ENCODE measurements at places on chromosomes 5 and 9.

GRCh38 chr5:90221951-90222350 lies 187.6 kb downstream of the CETN3 start:
- DNase-seq = no peak

GRCh38 chr9:105053209-105053652 lies 125.3 kb upstream of the ABCA1 start:
- no peak for DNase-seq

DNA sequence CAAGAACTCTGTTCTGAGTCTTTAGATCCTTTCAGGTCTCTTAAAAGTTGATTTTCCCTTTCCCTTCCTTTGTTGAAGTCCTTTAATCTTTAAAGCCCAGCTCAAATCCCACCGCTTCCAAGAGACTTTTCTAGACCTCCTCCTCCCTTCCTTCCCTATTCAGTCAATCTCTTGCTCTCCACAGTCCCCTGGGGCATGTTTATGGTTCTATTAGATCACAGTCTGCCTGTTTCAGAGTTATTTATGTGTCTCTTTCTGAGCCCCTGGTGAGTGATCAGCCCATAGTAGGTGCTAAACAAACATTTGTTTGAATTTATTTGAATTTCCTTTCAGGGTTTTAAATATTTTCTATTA lies 7.2 kb upstream of the ARSI start:
- no peak for DNase-seq

- no peak for DNase-seq
These were observed 161.1 kb downstream of the C5orf15 start for GRCh38 chr5:133807348-133807747.

DNA sequence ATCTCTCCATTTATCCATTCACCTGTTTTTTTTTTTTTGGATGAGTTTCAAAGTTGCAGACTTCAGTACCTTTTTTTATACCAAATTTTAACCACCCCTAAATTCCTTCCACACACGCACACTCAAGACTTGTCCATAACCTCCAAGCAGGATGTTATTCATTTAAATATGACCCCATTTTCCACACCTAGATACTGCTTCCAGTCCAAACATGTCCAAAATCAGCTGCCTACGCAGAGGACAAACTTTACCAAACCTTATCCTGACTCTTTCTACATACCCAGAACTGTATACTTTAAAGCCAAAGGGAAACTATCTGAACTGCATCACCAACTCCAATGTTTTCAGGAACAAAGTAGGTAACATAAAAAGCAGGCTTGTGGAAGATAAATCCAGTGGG lies 36.0 kb upstream of the FYB1 start:
- no peak for DNase-seq

GRCh38 chr5:33890131-33891032 lies 1.4 kb downstream of the ADAMTS12 start:
- DNase-seq = no peak

- no peak for DNase-seq
These were observed 19.7 kb downstream of the WWC1 start for GRCh38 chr5:168311061-168311566.

- DNase-seq = no peak
These were observed 18.4 kb downstream of the ENG start for GRCh38 chr9:127835991-127836516.

- no peak for DNase-seq
These were observed 1918.8 kb downstream of the EFNA5 start for GRCh38 chr5:105751908-105752307.

DNA sequence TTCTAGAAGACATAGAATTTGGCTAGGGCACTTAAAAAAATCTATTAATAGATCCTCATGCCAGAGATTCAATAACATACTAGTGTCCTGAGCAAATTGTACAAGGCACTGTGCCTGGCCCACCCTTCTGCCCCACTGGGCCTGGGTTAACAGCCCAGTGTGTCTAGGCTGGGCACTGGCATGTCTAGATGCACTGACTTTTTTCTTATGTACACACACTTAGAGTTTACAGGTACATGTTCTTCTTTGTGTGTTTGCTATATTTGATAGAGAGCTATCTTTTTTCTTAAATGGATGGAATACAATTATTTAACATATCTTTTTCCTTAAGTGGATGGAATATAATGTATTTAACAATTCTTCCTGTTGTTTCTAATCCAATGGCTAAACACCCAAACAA lies 241.5 kb downstream of the AUH start:
- no peak for DNase-seq

DNA sequence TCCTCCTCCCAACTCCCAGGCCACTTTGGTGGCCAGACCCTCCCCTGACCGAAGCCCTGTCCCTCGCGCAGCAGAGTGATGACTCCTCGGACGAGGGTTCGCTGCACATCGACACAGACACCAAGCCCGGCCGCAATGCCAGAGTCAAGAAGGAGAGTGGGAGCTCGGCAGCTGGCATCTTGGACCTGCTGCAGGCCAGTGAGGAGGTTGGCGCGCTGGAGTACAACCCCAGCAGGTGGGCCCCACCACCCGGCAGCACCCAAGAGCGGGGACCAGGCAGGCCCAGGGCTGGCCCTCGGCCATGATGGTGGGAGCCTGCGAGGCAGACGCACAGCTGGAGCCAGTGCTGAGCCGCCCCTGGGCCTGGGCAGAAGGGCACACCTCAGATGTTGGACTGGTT lies 90.6 kb downstream of the PHF2 start:
- no peak for DNase-seq

- DNase-seq = no peak
These were observed 225.9 kb downstream of the VPS13A start for GRCh38 chr9:77403239-77403638.

DNA sequence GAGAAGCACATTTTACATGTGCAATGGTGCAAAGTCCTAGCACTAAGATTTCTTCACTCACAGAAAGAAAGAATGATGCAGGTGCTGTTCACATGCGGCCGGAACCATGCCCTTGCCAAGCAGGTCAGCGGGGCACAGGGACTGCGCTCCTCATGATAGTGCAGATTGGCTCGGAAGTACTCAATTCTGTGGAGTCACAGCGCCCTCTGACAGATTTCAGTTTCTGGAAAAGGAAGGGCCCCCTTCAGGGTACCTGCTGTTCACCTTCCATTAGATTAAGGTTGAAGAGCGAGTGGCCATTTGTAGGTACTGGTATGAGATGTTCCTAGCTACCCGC lies 75.7 kb downstream of the TMC1 start:
- DNase-seq = no peak

- no peak for DNase-seq
These were observed 8.0 kb downstream of the B4GALT1 start for GRCh38 chr9:33158843-33159776.

- no peak for DNase-seq
These were observed 71.0 kb upstream of the IQGAP2 start for GRCh38 chr5:76332102-76332501.

DNA sequence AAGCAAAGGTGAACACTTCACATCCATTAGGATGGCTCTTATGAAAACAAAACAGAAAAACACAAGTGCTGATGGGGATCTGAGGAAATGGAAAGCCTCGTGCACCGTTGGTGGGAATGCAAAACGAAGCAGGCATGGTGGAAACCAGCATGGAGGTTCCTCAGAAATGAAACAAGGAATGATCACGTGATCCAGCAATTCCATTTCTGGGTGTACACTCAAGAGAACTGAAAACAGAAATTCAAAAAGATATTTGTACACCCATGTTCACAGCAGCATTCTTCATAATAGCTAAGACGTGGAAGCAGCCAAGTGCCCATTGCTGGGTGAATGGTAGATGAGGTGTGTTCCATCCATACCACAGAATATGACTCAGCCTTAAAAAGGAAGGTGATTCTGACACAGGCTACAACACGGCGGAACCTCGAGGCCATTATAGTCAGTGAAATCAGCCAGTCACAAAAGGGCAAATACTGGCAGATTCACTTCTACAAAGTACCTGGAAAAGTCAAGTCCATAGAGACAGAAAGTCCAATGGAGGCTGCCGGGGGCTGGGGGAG lies 87.2 kb upstream of the RAPGEF1 start:
- DNase-seq = no peak

GRCh38 chr5:173204185-173204979 lies 30.6 kb downstream of the NKX2-5 start:
- no peak for DNase-seq

GRCh38 chr9:136336156-136336870 lies 9.0 kb downstream of the GPSM1 start:
- no peak for DNase-seq

DNA sequence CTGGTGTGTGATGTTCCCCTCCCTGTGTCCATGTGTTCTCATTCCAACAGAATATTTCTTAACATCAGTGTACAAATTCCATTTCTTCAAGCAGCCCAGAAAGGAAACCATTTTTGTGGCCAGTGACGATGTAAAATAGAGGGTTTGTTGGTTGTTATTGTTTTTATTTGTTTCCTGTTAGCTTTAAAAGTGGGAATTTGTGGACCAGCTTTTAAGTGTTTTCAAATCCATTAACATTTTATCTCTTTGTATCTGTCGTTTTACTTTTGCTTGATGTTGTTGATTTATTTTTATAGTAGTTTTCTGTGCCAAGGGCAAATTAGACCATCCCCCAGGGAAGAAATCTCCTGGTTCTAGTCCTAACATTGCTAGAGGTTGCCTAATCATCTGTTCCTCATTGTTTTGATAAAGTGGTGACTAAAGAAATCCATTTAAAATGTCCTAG lies 100.0 kb downstream of the GDNF start:
- no peak for DNase-seq

DNA sequence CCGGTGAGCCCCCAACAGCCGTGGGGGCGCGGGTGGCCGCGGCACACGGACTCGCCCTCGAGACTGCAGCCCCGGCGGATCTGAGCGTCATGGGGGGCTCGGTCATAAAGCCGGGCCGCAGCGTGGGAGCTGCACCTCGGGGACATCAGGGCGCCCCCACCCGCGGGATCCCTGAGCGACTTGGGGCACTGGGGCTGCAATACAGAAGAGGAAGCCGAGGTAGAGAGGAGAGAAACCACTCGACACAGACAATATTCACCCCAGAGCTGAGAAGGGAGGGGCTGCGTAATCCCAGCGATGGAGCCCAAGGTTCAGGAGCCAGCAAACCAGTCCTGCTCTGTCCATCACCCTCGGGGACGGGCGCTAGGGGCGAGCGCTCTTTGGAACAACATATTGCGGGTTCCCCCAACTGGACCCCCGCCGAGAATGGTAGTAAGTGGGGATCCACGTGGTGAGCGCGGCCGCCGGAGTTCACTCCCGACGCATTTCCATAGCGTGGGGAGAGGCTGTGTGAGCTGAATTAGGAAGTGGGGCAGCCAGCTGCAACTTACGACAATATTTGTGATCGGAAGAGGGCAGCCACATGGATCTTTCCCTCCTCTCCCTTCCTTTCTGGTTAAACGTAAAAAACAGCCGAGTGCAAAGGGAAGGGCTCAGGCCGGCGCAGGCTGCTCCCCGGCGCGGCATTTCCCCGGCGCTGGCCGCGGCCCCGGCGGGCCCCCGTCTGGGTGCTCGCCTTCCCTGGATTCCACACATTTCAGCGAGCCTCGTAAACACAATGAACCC lies 9.9 kb downstream of the PTCH1 start:
- DNase-seq = peak; percentile 19

DNA sequence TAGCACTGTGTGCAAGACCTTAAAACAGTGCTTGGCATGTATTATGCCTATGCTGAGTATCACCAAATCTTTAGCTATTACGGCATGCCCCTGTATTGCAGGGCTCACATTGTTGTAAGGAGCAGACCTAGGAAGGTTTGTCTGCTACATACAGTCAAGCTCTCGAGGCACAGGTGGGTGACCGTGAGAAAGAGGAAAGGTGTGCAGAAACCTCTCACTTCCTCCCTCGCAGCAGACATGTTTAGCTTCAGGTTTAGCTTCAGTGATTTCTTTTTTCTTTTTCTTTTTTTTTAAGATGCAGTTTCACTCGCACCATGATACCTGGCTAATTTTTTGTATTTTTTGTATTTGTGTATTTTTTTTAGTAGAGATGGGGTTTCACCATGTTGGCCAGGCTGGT lies 275.8 kb upstream of the RIOK2 start:
- no peak for DNase-seq

- DNase-seq = no peak
These were observed 141.1 kb downstream of the GCNT1 start for GRCh38 chr9:76600007-76600615.

DNA sequence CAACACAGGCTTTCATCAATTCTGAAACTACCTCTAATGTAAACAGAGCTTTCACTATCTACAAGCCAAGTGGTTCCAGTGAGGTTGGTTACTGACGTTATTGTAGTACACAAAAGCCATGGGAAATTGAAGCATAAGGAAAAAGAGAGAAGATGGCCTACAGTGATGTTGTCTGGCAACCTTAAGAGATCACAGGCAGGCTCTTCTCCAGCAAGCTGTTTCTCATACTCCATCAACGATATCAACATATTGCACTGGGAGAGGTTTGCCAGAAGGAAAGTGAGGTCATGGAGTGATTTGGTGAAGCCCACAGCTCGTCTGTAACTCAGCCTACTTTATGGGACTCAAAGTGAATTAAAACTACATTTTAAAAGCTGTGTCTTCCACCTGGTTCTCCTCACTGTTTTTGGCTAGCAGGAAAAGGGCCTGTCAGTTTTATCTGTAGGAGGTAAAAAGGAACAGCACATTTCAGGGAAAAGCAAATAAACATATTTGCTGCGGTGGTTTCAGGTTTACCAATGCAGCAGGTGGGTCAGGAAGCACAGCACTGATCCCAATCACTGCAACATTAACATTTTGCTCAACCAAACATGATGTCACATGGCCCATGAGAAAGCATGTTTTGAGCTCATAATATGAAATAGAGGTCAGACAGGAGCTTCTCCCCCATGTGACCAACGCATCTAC lies 72.9 kb downstream of the ARSB start:
- no peak for DNase-seq

GRCh38 chr9:130200038-130200849 lies 28.0 kb downstream of the NCS1 start:
- DNase-seq = no peak

DNA sequence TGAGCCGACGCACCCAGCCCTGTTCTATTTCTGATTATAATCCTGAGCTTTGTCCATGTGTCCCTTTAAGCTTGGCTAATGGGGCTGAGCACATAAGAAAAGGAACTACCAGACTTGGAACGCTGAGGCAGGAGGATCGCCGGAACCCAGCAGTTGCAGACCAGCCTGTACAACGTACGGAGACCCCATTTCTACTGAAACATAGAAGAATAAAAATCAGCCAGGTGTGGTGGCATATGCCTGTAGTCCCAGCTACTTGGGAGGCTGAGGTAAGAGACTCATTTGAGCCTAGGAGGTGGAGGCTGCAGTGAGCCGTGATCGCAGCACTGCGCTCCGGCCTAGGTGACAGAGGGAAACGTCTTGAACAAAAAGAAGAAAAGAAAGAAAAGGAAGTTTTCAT lies 22.3 kb downstream of the TRIM7 start:
- DNase-seq = no peak

DNA sequence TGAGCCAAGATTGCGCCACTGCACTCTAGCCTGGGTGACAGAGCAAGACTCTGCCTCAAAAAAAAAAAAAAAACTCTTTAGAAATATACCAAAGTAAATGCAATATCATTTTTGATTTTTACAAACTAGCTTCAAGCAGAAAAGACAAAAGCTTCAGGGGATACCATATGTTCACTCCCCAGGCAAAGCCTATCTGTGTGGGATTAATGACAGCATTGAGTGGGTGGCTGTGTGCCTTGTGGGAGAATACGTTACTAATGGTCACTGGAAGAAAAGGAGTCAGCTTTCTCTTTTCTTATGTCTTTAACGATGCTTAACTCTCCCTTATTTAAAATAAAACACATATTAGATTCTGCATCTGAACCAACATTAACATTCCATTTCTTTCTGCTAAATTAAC lies 1.9 kb downstream of the PCA3 start:
- no peak for DNase-seq

- no peak for DNase-seq
These were observed 12.7 kb upstream of the C1QTNF3 start for GRCh38 chr5:34055667-34056066.

GRCh38 chr9:107491081-107492053 lies 1.8 kb upstream of the KLF4 start:
- DNase-seq = no peak
